ENCODE measurements at places on chromosomes 6 and 20. TPM values are rescaled to one million over a fixed set of nuclear protein-coding genes. Genes with fewer than 3 reads are reported as not detected.

HAO1 gene
- polyA plus RNA-seq: not detected

ENPP4 gene
- polyA plus RNA-seq: 1.5 TPM

GRCh38 chr6:48474136-48474535 lies 363.1 kb upstream of the PTCHD4 start:
- DNase-seq: no peak

GRCh38 chr20:10319855-10320254 lies 101.2 kb downstream of the SNAP25 start:
- no peak for DNase-seq

MAK gene
- not detected for polyA plus RNA-seq

DNA sequence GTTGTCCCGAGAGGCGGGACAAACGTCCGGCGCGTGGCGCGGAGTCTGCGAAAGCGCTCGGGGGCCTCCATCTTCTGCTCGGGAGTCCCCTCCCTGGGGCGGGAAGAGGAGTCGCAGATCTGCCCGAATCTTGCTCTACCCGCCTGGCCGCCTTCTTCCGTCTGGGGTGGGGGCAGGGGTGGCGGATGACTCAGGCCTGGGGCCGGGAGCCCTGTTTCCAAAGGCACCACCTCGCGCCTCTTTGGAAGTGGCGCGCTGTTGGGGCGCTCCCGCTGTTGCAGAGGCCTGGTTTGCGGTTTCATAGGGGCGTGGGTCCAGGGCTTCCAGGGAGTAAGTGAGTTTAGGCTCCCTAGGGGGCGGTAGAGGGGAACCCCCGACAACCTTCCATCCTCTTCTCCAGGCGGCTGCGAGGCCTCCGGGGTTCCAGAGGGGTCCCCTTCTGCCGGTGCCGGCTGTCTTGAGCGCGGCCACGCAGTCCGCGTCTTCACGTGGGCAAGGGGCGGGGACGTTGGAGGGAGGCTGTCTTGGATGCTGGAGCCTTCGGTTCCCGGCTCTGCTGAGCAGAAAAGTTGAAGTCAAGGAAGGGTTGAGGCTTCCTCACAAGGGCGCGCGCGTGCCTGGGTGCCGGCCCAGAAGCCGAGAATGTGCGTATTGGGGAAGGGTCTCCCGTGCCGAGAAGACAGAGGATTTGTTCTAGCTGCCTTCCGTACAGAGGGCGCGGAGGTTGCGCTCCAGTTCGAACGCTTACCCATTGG lies 2.6 kb upstream of the TFAP2C start:
- DNase-seq: no peak

GRCh38 chr6:11027565-11028110 lies 16.5 kb downstream of the ELOVL2 start:
- no peak for DNase-seq

DNA sequence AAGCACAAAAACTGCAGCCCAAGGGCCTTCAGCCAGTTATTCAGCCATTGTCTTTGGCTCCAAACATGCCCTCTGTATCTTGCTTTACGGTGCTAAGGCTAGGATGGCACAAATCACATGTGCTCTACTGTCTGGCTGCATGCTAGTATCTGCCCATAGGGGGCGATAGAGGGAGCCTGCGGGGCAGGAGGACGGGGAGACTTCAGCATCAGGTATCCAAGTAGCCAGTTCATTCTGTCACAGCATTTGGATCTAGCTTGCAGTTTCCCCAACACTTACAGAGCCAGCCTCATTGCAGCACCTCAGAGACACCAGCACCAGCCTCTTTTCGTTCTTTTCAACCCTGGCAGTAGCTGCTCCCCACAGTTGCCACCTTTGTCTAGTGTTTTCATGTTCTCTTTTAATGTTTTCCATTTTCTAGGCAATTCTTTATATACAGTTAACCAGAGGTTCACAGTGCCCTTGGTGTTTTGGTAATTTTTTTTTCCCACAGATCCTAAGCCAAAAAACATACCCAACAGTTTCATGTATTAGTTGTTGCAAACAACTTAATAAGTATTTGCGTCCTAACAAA lies 705.9 kb downstream of the PTPRT start:
- DNase-seq: no peak

DPPA5 gene
- not detected for polyA plus RNA-seq

DNA sequence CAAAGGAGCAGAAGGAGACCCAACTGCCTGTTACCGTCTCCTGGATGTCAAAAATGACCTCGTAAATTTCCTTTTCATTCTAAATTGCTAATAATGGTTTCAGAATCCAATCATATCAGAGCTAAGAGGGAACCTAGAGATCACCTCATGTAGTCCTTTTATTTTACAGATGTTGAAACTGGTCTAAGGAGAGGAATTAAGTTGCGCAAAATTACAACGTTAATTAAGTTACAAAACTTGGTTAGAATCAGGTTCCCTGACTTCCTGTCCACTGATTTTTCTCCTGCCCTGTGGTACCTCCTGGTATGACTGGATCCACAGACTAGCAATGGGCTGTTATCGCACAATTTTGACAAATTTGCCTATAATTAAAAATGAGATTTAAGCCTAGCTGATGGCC lies 9.0 kb upstream of the STK38 start:
- no peak for DNase-seq

DNA sequence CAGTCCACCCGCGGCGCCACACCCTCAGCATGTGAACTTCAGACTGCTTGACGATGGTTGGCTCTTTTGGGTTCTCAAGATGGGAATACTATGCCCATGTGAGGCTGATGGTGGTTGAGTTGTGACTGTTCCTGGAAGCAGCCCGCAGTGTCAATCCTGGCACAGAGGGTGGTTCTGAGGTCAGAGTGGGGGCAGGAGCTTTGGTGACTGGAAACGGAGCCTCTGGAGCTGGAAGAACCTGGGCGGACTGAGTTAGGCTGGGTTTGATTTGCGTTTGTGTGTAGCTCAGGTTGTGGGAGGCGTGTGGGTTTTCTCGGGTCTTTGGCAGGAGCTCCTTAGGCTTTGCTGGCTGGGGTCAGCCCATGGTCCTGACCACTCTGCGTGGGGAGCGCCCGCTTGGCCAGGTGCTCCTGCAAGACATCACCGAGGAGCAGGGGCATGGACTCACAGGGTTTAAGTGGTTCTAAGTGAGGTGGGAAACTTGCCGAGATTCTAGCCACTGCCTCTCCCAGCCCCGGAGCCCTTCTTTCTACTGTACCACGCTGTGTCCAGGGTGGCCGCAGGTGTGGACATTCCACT lies 37.3 kb upstream of the SLC22A1 start:
- DNase-seq: no peak

DNA sequence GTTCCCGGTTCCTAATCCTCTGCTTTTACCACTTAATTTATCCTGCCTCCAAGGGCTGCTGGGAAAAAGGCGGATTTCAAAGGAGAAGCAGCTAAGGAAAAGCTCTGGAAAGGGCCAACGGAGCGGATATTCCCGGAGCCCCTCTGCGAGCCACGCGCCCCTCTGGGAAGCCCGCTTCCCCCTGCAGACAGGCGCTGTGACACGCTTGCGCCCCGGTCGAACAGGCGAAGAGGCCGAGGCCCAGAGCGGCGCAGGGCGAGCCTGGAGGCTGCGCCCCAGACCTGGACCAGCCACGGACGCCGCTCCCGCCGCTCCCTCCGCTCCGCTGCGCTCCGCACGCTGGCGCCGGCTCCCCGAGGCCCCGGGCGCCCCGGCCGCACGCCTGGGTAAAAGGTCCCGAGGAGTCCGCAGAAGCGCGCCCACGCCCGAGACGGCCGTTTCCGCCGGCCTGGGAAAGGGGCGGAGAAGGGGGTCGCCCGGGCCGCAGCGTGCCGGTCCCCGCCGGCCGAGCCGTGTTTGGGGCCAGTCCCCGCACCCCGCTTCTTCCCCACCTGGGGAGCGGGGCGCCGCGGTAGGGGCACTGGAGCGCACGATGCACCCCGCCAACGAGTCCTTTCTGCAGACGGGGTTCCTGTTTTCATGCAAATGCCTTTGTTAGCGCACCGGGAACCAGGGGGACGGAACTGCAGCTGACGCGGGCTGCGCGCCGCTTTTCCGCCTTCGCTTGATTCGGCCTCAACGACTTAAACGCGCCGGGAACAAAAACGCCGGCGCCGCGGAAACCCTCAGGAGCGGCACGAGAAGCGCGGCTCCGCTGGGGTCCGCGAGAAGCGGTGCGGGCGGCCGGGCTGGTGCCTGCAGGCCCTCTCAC lies 91.9 kb upstream of the SIRPA start:
- peak; percentile 72 for DNase-seq

LKAAEAR1 gene
- polyA plus RNA-seq: 0.46 TPM

GLP1R gene
- not detected for polyA plus RNA-seq

EYS gene
- 0.01 TPM for polyA plus RNA-seq

GRCh38 chr20:17679941-17680835 lies 1.9 kb downstream of the RRBP1 start:
- DNase-seq: peak; percentile 46

DNA sequence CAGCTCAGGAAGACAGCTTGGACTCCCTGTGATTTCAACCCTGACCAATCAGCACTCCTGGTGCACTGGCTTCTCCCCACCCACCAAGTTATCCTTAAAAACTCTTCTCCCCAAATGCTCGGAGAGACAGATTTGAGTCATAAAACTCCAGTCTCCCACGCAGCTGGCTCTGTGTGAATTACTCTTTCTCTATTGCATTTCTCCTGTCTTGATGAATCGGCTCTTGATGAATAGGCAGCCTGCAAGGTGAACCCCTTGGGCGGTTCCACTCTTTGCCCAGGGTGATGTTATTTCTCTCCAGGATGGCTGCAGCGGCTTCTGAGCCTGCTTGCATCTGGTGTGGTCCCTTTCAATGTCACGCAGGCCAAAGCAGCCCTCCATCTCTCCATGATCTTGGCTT lies 12.4 kb downstream of the SLC52A3 start:
- no peak for DNase-seq

DNA sequence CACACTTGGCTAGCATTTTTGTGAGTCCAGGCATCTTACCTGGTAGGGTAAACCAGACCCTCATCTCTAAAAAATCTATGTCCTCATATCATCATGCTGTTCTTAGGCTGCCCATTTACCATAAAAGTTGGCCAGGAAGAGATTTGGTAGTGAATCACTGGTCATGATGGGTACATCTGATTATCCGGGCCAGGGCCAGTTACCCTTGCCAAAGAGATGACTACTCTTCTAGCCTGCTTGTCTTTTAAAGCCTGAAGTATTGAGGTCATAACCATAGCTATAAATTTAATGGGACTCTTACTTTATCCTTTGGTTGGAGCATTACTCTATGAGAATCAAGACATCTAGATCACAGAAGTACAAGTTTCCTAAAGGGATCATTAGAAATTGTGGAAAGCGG lies 276.8 kb downstream of the TENT5A start:
- no peak for DNase-seq

GRCh38 chr6:118893064-118893806 lies 717 bp upstream of the ASF1A start:
- DNase-seq: peak; percentile 87

- DNase-seq: peak; percentile 49
Measured at GRCh38 chr6:28789553-28790083, 134.2 kb downstream of the TRIM27 start.

PLAGL1 gene
- polyA plus RNA-seq: 23.1 TPM

GRCh38 chr20:41154436-41155176 lies 17.3 kb downstream of the PLCG1 start:
- DNase-seq: no peak

OR12D3 gene
- not detected for polyA plus RNA-seq

DNA sequence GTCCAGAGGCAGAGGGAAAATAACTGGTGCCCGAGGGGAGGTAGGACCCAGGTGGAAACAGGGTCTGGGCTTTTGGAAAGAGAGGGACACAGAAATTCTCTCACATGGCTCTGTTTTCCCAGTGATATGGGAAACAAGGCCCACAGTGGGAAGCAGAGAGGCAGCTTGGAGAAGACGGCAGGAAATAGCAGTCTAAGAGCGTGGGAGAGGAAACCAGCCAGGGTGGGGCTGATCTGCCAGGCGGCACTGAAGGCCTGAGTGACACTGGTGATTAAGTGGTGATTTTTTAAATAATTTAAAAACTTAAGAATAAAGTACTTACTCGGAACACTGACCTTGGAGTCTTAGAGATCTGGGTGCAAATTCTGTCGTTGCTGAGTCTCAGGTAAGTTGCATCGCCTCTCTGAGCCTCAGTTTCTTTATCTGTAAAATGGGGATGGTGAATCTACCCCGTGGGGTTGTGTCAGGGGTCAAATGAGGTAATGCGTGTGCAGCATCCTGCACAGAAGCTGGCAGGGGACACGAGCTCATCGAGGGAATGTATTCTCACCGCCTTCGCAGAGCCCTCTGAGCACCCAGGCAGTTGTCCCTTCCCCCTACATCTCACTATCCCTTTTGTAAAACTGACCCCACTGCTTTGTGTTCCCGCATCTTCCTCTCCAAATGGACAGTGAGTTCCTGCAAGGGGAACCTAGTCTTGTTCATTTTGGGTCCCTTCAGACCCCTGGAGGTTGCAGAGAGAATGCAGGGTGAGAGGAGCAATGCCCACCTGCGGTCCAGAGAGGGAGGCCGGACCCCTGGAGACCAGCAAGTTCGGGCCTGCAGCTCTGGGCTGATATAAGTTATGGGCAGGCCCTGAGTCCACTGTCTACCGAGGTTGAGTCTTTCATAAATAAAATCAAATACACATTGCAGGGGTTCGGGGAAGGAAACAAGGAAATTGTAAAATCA lies 228.6 kb upstream of the PMEPA1 start:
- peak; percentile 25 for DNase-seq

SLC22A7 gene
- not detected for polyA plus RNA-seq

- no peak for DNase-seq
Measured at GRCh38 chr20:39233755-39234154, 271.6 kb downstream of the DHX35 start.

NOX3 gene
- polyA plus RNA-seq: not detected

FAM209A gene
- 0.13 TPM for polyA plus RNA-seq

DNA sequence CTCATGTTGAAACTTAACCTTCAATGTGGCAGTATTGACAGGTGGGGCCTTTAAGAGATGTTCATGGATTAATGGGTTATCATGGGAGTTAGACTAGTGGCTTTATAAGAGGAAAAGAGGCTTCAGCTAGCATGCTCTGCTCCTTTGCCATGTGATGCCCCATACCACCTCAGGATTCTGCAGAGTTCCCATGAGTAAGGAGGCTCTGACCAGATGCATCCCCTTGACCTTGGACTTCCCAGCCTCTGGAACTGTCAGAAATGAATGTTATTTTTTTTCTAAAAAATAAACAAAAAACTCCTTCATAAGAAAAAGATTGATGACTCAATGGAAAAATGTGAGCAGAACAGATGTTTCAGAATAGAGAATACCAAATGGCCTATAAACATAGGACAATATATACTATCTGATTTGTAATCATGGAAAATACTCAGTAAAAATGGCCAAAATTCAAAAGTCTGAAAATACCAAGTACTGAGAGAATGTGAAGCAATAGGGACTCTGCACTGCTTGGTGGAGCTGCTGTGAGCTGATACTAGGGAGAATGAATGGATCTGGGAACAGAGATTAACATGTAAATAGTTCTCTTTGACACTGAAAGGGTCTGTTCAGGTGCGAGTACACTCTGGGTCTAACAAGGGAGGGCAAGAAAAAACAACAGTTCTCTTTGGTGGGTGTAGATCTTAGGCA lies 7.4 kb upstream of the TRIM39 start:
- DNase-seq: no peak

Measured in endothelial cell of umbilical vein (primary cell).